ENCODE measurements at places on chromosomes 3 and 15.

GRCh38 chr3:66479532-66479947 lies 21.3 kb downstream of the LRIG1 start:
- no peak for DNase-seq

- no peak for DNase-seq
These were observed 15.6 kb downstream of the CYP19A1 start for GRCh38 chr15:51322621-51323296.

DNA sequence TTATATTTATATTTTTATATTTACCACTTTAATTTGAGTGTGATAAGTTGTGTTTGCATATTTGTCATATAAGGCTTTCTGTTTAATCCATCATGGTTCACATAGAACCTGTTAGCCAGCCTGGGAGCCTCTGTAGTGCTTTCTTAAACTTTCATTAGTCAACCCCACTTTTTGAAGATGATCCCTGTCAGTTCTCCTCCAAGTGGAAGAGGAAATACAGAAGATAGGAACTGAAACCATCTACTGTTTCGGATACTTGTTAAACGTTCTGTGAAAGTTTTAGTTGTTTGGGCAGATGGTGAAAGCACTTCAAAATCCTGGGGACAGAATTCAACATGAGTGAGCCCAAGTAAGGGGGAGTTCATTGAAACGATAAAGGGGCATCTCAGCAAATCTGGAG lies 4.6 kb upstream of the SAMMSON start:
- no peak for DNase-seq

- DNase-seq = no peak
These were observed 35.9 kb downstream of the SAXO2 start for GRCh38 chr15:82298520-82298919.

DNA sequence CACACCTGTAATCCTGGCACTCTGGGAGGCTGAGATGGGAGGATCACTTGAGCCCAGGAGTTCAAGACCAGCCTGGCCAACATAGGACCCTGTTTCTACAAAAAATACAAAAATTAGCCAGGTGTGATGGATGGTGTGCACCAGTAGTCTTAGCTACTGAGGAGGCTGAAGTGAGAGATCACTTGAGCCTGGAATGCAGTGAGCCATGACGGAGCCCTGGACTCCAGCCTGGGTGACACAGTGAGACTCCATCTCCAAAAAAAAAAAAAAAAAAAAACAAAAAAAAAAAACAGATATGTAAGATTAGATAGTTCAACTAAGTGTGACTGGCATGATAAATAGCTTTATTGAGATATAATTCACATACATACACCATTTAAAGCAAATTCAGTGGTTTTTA lies 9.7 kb downstream of the RBSN start:
- DNase-seq = no peak

- DNase-seq = no peak
These were observed 294.4 kb downstream of the OCA2 start for GRCh38 chr15:27804569-27805260.

DNA sequence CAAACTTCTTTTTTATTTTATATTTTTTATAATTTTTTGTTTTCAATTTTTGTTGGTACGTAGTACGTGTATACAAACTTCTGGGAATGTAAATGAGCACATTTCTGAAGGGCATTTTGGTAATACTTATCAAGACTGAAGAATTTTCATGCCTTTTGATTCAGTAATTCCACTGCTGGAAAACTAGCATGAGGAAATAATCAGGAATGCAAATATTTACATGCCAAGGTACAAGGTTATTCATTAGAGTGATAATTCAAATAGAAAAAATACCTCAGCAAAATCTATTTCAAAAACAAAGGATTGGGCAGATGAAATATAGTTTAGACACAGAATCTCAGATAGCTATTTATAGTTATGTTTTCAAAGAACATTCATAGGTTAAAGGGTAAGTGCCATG lies 128.7 kb downstream of the DMXL2 start:
- no peak for DNase-seq

- no peak for DNase-seq
These were observed 18.2 kb downstream of the CSNK1G1 start for GRCh38 chr15:64337761-64338160.

DNA sequence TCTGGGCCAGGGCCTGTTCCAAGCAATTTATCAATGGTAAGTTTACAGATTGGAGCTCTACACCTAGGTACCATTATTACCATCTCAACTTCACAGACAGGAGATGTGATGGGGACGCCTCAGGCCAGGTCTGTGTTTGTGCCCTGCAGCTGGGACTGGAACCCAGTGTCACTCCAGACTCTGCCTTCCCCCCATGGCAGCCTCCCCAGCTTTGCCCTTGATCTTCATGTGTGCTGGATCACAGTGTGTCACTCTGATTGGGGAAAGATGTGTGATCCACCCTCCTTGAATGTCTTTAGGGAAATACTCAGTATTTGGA lies 59.6 kb downstream of the MGLL start:
- DNase-seq = no peak
